ENCODE measurements at places on chromosomes 11 and 22. TPM values are rescaled to one million over a fixed set of nuclear protein-coding genes. Genes with fewer than 3 reads are reported as not detected.

Gene C22orf23
- not detected for total RNA-seq

Gene CCDC15
- 6.6 TPM for total RNA-seq

GRCh38 chr11:4541071-4541470 is 3.9 kb upstream of the OR52M1 start:
- no peak for DNase-seq

DNA sequence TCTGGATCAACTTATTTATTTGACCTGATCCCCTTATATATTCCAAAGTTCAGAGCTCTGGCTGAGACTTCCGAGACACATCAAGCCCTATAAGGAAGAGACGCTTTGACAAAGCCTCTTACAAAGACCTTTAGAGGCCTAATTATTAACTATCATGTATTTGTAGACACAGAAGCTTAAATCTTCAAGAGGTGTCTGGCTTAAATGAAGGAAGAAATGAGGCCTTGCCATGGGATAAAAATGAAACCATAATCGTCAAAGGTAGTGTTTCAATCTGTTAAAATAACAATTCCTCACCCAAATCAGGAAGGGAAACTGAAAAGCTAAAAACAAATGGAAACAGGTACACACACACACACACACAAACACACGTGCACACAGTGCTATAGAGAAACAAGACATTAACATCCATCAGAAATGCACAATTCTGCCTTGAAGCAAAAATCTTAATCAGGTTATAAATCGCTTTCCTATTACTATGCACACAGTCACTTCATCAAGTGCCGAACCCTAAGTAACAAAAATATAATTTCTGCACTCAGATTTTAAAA is 50.2 kb downstream of the PITPNB start:
- no peak for DNase-seq

Gene SLC5A1
- not detected for total RNA-seq

Gene LRRC74B
- total RNA-seq: not detected

DNA sequence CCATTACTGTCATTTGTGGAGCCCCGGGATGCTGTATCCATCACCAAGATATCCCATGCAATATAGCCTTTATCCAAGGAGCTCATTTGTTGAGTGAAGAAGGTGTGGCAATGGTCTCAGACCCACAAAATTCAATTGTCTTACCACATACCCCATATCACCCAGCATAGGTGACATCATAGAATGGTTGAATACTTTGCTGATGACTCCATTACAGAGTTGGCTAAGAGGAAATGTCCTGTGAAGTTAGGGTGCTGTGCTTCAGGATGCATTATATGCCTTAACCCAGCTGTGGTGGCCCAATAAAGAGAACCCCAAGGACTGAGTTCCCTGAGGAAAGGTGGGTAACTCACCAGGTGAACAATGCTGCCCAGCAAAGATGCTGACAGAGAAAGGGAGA is 113.7 kb downstream of the EFCAB6 start:
- DNase-seq: no peak

Gene BEST1
- total RNA-seq: 0.20 TPM

DNA sequence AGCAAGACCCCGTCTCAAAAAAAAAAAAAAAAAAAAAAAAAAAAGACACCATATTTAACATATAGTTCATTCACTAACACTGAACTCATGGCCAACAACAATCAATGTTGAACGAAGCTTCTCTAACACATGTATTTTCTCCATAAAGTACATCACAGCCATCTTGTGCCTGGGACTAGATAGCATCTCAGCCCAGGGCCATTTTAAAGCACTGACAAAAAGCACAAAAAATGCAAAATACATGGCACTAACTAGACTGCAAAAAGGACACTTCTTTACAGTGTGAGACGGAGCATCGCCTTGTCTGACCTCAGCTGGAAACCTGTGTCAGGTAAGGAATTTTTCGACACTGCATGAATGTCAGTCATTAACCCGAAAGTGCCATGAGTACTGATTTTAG is 23.3 kb downstream of the KIAA0930 start:
- DNase-seq: no peak

- DNase-seq: no peak
Measured at GRCh38 chr11:69114811-69115523, 40.8 kb upstream of the SMIM38 start.

- DNase-seq: no peak
Measured at GRCh38 chr11:7899418-7899817, 31.6 kb downstream of the OR10A6 start.

- DNase-seq: no peak
Measured at GRCh38 chr11:114131461-114131864, 72.0 kb downstream of the ZBTB16 start.

DNA sequence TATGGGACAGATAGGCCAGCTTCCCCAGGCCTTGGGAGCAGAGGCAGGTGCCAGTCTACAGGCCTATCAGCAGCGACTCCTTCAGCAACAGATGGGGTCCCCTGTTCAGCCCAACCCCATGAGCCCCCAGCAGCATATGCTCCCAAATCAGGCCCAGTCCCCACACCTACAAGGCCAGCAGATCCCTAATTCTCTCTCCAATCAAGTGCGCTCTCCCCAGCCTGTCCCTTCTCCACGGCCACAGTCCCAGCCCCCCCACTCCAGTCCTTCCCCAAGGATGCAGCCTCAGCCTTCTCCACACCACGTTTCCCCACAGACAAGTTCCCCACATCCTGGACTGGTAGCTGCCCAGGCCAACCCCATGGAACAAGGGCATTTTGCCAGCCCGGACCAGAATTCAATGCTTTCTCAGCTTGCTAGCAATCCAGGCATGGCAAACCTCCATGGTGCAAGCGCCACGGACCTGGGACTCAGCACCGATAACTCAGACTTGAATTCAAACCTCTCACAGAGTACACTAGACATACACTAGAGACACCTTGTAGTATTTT is 26.6 kb upstream of the L3MBTL2 start:
- DNase-seq: no peak

Gene SYT8
- not detected for total RNA-seq

Gene C11orf42
- total RNA-seq: not detected

Gene C22orf15
- 2.9 TPM for total RNA-seq

DNA sequence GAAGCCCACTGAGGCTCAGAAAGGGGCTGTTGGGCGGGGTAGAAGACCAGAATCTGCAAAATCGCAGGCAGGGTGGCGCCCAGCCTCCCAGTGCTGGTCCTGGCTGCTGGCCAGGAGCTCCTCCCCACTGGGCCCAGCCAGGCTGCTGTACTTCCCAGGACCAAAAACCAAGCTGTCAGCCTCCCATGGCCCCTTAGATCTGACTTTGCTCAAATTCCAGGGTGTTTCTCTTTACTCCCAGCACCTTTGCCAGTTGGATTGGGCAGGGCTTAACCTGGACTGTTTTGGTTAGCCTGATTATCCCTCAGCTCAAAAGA is 44.2 kb upstream of the WEE1 start:
- DNase-seq: no peak

Gene TEX12
- not detected for total RNA-seq

- DNase-seq: no peak
Measured at GRCh38 chr11:127890030-127890615, 697.2 kb downstream of the ETS1 start.

DNA sequence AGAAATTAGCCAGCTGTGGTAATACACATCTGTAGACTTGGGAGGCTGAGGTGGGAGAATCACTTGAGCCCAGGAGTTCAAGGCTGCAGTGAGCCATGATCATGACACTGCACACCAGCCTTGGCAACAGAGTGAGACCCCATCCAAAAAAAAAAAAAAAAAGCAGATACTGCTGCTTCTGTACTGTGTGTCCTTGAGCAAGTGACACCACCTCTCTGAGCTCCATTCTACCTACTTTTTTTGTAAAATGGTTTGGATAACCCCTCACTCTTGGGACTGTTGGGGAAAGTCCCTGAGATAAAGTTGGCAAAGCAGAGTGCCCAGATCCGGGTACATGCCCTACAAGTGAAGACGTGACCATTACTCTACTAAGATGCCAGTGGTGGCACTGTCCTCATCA is 2.7 kb downstream of the SEC14L3 start:
- DNase-seq: no peak

Gene EPS8L2
- 19.0 TPM for total RNA-seq

DNA sequence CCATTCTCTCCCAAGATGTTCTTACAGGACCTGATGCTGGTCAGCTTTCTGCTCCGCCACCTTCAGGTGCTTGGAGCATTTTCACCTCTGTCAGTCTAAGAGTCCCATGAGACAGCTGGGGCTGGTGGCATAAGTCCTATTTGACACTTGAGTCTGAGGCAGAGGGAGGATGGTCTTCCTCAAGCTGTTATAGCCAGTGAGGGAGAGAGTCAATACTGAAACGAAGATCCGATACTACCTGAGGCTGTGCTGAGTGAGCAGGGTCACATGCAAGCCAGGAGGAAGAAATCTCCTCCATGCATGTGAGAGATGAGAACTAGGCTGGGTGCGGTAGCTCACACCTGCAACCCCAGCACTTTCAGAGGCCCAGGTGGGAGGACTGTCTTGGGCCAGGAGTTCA is 5.6 kb downstream of the ZFPL1 start:
- DNase-seq: no peak

DNA sequence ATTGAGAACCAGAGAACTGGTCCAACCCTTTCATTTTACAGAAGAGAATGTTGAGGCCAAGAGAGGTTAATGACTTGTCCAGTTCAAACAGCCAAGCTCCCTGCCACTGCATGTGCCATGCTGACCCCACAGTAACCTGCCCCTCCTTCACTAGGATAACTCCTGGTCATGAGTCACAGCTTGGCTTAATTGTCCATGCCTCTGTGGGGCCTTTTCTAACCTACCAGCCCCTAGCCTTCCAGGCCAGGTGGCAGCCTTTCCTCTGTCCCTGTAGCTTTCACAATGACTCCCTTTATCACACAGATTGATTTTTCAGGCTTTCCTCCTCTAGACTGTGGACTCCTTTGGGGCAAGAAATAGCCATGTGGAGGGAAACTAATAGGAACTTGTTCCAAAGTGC is 97.2 kb downstream of the PIWIL4 start:
- no peak for DNase-seq

DNA sequence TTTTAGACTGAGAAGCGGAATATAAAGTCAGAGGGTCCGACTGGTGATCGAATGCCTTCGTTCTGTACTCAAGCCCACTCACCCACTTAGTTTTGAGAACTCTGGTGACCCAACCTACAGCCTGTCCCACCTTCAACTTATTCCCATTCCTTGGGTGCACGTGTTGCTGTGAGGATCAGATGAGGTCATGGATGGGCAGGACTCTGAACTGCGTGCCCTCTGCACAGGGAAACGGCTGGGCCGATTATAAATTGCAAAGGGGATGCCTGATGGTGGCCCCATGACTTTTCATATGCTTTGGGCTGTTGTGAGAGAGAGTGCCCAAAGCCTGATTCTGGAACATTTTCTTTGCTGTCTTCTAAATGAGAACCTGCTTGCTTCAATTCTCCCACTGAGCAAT is 16.0 kb upstream of the EHF start:
- DNase-seq: no peak

- no peak for DNase-seq
Measured at GRCh38 chr11:58286249-58286648, 18.2 kb upstream of the OR10W1 start.
